Activated effector memory CD4-positive, alpha-beta T cell treated with Interleukin-2 at 50 U/mL for 16 hours (primary cell): ENCODE measurements at places on chromosomes 12 and 14.

DNA sequence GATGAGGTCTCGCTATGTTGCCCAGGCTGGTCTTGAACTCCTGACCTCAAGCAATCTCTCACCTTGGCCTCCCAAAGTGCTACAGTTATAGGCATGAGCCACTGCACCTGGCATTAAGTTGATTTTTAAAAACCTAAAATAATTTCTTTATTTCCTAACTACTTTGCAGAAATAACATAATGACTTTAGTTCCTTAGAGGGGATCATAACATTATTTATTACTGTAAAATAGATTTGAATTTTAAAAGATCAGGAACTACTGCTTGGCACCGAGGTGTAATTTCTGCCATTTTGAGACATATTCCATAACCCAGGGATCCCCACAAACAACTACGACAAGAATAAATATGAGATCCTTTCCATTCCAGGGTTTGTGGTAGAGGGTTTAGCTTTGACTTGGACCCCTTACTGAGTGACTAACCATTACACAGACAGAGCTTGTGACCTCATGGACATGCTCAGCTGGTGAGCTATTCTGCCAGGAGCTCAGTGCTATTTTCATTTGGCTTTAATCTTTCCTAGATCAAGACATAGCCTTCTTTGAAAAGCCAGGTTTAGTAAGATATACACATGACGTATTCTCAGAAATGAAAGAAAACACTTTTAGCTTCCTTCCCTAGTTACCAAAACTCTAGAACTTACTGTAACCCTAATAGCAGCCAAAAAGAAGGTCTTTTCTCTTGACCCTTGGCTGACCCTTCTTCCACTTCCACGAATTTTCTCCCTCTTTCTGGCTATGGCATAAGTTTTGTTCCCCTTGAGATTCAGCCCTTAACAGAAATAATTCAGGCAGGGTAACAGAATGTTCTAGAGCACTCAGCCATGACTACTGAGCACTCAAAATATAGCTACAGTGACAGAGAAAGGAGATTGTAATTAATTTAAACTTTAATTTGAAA is 75.1 kb upstream of the NUDT4 start:
- DNase-seq: no peak

DNA sequence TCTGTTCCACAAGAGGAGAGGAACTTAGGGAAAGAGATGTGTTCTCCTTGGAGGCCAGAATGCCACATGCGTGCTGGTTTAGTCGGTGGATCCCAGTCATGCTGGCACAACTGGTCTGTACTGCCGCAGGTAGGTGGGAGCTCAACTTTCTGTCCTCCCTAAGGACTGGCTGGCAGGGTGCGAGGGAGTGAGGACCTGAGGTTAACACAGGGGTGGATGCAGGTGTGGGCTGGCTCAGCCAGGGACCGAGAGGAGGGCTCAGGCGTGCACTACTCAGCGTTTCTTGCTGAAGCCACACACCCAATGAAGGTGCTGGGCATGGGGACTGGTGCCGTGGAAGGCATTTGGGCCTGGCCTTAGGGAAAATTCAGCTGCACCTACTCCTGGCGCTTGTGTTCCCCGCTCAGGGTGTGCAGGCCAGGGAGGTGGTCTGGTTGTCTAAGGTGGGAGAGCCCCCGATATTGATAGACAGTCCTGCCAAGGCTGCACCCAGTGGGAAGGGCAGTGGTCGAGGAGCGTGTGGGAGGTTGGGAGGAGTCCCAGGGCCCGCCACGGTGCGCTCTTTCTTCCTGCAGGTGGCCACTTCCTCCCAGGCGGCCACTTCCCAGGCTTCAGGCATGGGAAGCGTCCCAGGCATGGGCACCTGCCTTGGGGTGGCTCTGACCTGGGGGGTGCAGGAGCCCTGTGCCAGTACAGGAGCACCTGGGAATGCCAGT is 138.4 kb downstream of the ADGRD1 start:
- no peak for DNase-seq

GRCh38 chr12:41460906-41461305 is 272.8 kb downstream of the PDZRN4 start:
- no peak for DNase-seq

DNA sequence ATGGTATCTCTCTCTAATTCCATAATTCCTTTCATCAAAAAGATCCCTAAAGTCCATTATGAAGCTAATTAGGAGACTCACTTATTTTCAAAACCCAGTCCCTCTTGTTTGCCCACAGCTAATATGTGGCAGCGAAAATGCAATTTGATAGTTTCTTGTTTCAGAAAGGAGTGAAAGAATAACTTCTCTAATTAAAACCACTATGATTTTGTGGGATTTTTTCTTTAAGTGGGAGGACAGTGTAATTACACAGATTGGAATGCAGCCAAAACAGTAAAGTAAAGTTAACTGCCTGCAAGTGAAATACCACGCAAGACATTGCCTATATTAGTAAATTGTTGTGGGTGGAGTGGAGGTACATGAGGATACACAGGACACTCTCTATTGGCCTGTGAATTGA is 50.0 kb downstream of the PTPRO start:
- DNase-seq: no peak

DNA sequence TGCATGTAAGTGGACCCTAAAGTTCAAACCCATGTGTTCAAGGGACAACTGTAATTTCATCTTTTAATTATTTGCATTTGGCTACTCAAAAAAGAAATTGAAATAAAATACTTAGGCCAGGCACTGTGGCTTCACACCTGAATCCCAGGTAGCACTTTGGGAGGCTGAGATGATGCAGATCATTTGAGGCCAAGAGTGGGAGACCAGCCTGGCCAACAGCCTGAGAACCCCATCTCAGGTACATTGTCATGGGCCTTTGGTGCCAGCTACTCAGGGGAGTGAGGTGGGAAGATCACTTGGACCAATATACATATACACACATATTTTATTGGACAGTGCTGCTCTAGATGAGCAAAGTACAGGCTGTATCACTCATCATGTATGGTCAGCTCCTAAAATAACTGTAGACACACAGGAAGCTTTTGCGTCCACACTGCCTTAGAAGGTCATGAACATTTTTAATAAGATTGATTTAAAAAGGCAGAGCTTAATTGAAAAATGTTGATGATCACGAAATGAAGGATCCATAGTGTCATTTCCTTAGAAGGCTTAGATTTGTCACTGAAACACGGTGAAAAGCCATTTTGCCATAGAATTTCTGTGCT is 2.5 kb upstream of the ZCCHC8 start:
- no peak for DNase-seq

DNA sequence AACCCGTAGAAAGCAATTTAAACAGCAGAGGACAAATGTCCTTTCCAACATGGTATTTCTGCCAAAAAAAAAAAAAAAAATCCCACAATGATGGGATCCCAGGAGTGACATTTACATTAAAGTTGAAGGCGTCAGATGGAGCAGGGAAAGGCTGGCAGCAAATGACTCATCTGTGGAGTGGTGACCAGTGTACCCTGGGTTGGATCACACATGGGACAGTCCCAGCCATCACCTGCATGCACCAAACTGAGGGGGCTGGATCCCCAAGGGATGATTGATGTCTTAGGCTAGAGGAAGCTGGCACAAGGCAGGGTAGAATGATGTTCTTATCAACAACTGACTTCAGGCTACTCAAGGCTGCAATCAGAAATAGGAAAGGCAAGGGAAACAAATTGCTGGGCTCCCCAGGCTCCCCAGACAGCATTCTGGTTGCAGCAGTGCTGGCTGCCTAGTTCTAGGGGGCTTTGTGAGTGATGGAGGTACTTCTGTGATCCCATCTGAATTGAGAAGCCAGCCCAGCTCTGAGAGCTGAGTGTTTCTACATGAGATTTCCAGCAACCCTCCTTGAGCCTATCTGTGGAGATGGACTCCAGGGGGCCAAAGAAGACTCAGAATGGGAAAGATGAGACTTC is 117.9 kb downstream of the DPF3 start:
- no peak for DNase-seq

DNA sequence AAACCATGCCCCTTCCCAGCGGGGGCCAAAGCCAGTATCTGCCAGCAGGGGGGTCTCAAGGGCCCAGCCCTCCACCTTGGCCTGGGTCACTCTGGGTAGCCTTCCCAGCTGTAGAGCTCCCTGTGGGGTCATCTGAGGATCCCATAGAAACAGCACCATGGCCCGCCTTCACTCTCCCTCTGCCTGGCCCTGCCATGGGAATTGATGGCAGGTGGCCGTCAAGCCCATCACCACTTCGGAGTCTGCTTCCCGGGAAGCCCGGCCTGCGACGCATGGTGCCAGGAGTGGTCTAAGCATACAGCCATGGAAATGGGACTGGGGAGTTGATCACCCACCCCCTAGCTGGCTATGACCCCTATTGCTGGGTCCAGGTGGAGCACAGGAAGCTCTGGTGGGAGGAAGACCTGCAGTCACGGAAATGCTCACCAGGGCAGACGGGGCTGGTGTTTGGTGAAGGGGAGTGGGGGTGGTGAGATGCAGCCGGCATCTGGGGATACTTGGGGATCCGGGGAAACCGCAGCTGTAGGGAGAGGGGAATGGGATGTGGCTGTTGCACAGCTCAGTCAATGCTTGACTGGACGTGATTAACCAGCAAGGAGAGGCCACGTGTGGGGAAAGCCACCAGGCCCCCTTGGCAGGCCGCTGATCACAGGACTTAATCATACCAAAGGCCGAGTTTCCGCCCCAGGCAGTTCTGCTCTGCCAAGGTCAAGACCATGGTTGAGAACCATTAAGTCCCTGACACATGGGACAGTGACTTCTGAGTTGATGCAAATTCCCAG is 52.2 kb upstream of the DIO3 start:
- no peak for DNase-seq

GRCh38 chr12:51449580-51450246 is 25.1 kb downstream of the SLC4A8 start:
- no peak for DNase-seq

DNA sequence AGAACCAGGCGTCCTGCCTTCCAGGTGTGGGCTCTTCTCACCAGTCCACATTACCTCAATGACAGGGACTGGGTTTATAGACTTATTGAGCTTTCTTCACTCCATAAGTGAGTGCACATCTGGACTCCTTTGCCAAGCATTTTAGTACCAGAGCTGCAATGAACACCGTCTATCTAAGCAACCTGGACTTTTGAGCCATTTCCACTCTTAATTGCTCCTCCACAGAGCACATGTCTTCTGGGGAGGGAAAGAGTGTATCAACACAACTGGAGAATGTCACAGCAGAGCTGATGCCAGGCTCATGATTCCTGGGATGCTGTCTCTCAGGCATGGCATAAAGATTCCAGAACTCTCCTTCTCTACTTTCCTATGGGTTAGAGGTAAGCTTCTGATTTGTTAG is 43.0 kb upstream of the BDKRB2 start:
- no peak for DNase-seq

DNA sequence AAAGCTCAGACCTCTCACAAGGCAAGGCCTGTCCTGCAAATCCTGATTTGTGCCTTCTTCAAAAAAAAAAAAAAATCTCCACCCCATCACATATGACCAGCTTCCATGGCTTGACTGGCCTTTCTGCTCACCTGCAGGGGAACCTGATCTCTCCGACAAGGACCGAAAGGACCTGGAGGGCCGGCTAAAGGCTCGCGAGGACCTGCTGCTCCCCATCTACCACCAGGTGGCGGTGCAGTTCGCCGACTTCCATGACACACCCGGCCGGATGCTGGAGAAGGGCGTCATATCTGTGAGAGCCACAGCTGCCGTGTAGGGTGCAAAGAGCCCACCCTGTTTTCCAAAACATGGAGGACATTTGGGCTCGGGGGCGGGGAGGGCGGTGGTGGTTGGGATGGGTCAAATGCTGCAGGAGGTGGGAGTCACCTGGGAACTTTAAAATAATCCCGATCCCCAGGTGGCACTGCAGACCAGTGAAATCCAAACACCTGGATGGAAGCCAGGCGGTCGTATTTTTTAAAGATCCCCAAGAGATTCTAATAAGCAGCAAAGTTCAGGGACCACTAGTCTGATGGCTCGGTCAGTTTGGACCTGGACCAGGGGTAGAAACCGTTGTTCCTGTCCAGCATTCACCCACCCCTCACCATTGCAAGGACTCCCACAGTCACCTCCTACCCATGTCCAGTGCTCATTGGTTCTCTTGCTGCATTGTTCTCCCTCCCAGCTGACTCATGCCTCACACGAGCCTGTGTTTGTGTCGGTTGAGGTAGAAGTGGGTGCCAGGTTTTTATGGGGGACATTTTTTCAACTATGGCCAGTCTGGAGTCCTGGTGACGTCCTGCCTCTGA is 44.8 kb downstream of the FOXN4 start:
- DNase-seq: peak; percentile 9

- no peak for DNase-seq
These were observed 73.2 kb downstream of the HSD17B6 start for GRCh38 chr12:56836317-56836716.

DNA sequence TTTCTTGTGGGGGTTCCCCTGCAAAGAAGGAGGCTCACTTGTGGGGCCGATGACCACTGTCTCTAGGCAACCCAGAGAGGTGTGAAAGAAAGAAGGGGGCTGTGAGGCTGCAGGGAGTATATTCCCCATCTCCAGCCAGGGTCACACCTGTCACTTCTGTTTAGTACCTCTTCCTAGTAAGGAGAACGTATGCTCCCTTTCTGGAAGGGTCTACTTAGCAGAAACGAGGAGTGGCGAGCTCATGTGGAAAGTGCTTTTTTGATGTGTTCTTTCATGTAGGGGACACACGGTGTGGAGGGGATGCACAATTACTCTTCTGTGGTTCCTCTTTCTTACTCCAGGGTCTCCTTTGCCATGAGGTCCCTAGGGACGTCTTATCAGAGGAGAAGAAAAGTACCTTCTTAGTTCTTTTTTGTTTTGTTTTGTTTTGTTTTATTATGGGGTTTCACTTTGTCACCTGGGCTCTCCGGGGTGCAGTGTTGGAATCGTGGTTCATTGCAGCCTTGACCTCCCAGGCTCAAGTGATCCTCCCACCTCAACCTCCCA is 58.3 kb downstream of the PRKCH start:
- no peak for DNase-seq

DNA sequence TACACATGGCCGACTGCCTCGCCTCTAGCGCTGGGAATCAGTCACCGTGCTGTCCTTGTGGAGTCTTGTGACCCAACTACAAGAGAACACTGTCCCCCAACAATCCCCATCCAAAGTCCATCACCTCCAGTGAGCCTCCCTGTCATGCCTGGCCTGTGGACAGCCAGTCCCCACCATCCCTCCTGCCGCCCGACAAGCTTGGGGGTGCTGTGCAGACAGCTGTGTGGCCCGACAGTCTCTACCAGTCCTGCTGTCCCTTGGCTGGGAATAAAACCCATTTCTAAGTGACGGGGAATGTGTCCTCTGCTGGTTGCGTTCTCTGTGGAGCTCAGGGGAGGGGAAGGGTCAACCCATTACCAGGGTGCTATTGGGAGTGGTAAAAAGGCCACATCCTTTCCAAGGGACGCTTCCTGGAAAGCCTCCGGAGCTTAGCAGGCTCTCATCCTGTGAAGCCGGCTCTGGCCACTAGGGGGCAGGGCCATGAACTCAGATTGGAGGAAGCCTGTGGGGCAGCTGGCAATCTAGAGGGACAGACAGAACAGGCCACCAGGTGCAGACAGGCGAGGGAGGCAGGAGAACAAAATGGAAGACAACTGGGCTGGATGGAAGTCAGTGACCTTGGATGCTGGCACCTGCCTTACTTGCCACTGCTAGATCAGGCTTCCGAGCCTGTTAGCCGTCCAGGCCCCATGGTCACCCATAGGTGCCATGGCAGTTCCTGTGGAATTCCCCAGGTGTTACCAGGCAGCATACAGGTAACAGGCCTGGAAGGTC is 12.0 kb upstream of the BLTP3B start:
- peak; percentile 51 for DNase-seq

GRCh38 chr12:116376354-116377193 is 99.1 kb upstream of the MED13L start:
- no peak for DNase-seq
